ENCODE measurements at places on chromosomes 16 and 17.

GRCh38 chr16:89152831-89153700, 18.5 kb upstream of the CDH15 start:
- no peak for DNase-seq

GRCh38 chr16:87054856-87055255, 262.3 kb downstream of the C16orf95 start:
- DNase-seq = no peak

- DNase-seq = no peak
These were observed 8.8 kb downstream of the ADAT1 start for GRCh38 chr16:75614066-75614897.

GRCh38 chr17:44214896-44215295, 4.6 kb downstream of the UBTF start:
- no peak for DNase-seq

- no peak for DNase-seq
These were observed 43.5 kb upstream of the ADCY9 start for GRCh38 chr16:4159726-4160125.

DNA sequence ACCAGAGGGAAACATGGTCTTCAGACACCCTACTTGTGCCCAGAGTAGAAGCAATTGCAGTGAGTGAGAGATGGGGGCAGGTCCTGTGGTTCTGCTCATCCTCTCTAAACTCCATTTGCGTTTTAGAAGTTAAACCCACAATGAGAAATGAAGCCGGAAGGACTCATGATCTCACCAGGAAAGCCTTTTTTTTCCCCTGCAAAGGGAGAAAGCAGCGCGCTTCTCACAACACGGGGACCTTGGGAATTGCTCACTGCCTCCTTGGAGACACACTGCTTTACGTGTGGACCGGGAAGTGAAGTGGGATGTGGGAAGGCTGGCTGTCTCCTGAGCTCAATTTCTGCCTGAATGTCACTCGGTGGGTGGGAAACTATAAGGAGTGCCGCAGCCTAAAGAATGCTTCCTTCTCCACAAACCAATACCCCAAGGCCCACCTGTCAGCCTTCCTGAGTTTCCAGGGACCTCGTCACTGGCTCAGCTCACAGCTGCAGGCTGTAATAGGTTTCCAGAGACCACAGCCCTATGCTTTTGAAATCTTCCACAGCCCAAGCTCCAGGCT, 365.4 kb downstream of the XYLT1 start:
- no peak for DNase-seq

GRCh38 chr17:81045590-81046095, 10.7 kb downstream of the BAIAP2 start:
- no peak for DNase-seq

DNA sequence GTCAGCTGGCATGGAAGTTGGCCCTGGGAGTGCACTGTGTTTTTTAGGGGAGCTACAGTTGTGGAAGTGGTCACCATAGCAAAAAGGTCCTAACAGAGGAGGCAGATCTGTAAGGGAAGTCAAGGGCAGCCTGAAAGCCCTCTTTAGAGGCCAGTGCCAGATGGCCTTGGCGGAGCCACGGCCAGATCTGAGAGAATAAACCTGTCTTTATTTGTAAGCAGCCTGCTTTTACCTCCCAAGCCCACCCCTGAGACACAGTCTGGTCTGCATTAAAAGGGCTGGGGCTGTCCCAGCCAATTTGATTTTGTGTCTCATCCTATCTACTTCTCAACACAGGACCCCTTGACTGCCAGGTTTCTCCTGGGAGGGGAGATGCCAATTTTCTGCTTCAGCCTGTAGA, 51.0 kb upstream of the NOL11 start:
- no peak for DNase-seq

DNA sequence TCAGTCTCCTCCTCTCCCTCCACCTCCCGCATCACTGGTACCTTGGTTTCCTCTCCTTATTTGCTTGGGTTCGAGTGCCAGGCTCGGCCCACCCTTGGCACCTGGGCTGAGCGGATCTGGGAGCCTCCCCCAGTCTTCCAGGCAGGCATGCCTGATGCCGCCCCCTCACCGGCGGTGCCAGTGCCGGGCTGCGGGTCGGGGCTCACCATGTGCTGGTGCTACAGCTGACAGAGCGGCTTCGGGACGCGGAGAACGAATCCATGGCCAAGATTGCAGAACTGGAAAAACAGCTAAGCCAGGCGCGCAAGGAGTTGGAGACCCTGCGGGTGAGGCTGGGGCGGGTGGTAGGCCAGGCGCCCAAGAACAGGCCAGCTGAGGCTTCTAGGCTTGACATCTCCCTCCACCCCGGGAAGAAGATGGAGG, 19.2 kb downstream of the FMNL1 start:
- no peak for DNase-seq

DNA sequence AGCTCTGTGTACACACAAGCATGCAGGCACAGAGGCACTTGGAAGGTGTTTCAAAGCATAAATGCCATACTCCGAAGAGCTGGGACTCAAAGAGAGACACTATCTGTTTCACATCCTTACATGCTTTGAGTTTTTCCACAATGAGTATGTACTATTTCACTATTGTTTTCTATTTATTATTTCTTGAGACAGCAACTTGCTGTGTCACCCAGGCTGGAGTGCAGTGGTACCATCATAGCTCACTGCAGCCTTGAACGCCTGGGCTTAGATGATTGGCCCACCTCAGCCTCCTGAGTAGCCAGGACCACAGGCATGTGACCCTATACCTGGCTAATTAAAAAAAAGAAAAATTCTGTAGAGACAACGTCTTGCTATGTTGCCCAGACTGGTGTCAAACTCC, 31.6 kb downstream of the CYB5D2 start:
- DNase-seq = no peak

- DNase-seq = no peak
These were observed 29.5 kb downstream of the SRL start for GRCh38 chr16:4212211-4212933.

- no peak for DNase-seq
These were observed 175.4 kb downstream of the AATF start for GRCh38 chr17:37123941-37124820.

- no peak for DNase-seq
These were observed 181.8 kb upstream of the CIBAR2 start for GRCh38 chr16:85293904-85294642.

- DNase-seq = no peak
These were observed 13.6 kb downstream of the CEP20 start for GRCh38 chr16:15874745-15875314.

- DNase-seq = peak; percentile 21
These were observed 874 bp downstream of the CMTM3 start for GRCh38 chr16:66605177-66605978.

DNA sequence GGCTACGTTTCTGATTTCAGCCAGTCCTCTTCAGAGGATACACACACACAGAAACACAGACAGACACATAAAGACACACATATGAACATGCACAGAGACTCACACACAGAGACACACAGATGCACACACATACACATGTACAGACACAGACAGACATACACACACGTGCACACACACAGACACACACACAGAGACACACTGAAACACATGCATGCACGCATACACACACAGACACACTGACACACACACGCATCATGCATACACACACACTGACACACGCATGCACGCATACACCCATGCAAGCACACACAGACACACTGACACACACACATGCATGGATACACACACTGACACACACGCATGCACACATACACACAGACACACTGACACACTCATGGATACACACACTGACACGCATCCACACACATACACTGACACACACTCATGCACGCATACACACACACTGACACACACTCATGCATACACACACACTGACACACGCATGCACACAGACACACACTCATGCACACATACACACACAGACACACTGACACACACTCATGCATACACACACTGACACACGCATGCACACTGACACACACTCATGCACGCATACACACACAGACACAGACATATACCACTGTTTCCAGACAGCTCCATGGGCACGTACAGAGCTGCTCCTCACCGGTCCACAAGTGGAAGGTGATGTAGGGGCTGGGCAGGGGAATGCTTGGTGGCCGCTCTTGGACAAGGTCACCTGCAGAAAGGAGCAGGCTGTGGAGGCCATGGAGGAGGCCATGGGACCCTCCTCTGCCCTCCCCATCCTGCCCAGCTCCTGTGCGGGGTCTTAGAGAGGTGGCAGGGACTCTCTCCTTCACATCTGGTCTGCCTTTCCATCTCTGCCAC, 30.1 kb upstream of the MFSD6L start:
- no peak for DNase-seq

GRCh38 chr17:49861150-49861884, 13.4 kb upstream of the TAC4 start:
- no peak for DNase-seq

DNA sequence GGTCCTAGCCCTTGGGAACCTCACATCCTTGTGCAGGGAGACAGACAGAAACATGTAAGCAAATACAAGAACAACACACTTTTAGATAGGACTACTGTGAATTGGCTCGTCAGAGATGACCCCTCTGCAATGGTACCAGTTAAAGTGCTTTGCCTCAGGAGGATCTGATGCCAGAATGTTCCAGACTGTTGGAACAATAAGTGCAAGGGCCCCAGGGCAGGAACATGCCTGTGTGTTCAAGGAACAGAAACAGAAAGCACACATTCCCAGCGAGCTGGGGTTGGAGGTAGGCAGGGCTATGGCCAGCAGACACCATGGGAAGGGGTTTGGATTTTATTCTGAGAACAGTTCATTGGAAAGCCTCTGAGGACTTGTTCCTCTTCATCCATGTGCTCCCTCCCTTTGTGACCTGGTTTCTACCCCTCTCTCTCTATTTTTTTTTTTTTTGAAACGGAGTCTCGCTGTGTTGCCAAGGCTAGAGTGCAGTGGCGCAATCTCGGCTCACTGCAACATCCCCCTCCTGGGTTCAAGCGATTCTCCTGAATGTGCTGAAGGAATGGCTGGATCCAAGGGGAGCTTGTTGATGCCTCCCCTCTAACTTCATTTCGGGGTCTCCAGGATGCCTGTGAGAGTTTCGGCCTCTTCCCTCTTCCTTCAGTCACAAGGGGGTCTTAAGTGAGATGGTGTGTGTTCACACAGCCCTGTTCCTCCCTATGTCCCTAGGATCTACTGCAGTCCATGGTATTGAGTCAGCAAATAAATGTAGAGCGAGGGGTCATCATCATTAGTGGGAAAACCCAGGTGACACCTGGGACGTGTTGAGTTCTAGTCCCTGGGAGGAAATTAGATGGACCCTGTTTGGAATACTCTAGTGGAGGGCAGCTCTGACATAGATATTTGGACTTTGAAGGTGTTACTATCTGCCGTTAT, 6.4 kb downstream of the STAT5A start:
- no peak for DNase-seq

GRCh38 chr17:73343168-73343634, 31.4 kb upstream of the CDC42EP4 start:
- DNase-seq = no peak

GRCh38 chr17:71361656-71362450, 759.0 kb upstream of the SOX9 start:
- DNase-seq = no peak

- DNase-seq = no peak
These were observed 902 bp downstream of the KAT2A start for GRCh38 chr17:42120161-42120769.

DNA sequence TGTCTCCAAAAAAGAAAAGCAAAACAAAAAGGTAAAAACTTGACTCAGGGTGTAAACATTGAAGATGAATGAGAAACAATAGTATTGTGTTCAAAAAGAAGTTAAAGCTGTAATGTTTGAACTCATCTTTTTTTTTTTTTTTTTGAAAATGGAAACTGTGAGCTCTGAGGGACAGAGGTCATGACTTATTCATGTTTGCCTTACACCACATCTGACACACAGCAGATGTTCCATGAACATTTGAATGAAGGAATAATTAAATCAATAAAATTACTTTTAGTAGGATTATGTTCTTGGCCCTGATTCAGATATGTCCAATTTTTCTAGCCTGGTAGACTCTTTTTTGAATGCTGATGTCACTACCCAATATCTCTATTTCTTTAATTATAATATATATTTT, 95.7 kb upstream of the MED13 start:
- DNase-seq = no peak

DNA sequence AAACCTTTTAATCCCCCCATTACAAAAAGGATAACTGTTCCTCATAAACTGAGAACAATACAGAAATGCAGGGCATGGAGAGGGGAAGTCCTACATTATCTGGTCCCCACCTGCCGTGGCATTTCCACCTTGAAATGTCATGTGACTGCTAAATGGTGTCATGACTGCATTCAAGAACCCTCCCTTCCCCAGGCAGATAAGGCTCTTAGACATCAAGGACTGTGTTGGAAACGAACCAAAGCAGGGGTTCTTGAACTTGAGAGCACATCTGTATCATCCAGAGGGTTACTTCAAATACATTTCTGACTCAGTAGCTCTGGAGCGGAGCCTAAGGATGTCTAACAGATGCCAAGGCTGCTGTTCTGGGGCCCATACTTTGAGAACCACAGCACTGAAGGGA, 18.4 kb downstream of the CMTM3 start:
- DNase-seq = no peak

DNA sequence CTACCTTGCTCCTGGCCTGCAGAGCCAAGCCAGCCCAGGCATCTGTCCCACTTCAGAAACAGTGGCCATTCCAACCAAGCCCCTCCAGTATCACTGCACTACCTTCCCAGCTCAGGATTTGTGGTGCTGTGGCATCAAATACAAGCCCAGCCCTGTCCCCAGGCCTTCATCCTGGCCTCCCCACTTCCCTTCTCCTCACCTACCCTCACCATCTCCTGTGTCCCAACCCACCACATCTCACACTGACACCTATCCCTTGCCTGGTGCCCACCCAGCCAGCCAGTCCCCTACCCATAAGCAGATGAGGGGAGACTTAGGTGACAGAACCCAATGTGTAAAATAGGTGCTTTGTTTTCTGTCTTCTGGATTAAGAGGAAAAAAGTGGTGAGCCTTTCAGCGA, 66.0 kb upstream of the CDH5 start:
- no peak for DNase-seq

GRCh38 chr16:59295993-59296736, 562.0 kb upstream of the GOT2 start:
- DNase-seq = no peak

GRCh38 chr17:67385122-67385988, 8.3 kb downstream of the PITPNC1 start:
- DNase-seq = no peak

GRCh38 chr17:72430611-72431432, 310.0 kb downstream of the SOX9 start:
- no peak for DNase-seq

GRCh38 chr17:44970136-44970741, 2.1 kb upstream of the C1QL1 start:
- DNase-seq = no peak
